Choroid plexus epithelial cell (primary cell): ENCODE measurements at places on chromosomes 4 and X.

- no peak for DNase-seq
Measured at GRCh38 chrX:65582450-65583082, 48.0 kb upstream of the LAS1L start.

DNA sequence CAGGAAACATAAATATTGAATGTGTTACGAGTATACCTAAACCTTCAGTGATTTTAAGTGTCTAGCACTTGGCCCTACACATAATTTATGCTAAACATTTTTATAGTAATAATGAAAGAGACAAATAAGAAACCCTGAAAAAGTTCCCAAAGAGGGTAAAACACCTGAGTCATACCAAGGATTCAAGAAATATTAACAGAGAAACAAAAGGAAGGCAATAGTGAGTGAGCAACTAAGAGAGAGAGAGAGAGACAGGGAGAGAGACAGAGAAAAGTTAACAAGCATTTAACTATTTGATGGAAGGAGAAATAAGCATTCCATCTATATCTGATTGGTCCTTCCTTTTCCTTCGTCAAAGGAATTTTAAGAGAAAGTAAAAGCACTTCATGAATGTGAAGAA, 743.6 kb upstream of the POU3F4 start:
- DNase-seq: no peak

- peak; percentile 76 for DNase-seq
Measured at GRCh38 chrX:68710870-68711576, 63.6 kb downstream of the STARD8 start.

- DNase-seq: peak; percentile 57
Measured at GRCh38 chr4:39348371-39349315, 17.5 kb downstream of the RFC1 start.

DNA sequence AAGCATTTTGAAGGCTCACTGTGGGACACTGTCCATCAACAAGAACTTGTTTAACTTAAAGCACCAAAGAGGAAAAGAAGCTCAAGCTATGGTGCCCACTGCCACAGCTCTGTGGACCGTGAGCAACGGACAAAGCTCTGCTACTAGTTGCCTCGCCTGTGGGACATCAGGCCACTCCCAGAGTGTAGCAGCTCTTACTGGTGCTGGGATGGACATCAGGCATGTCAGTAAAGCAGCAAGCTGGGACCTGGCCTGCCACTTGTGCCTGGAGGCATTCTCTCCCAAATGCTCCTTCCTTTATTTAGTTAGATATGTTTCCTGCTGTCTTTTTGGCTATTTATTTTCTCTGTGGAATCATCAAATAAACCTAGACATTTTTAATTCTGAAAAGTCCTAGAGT, 46.7 kb downstream of the TMEM154 start:
- no peak for DNase-seq

DNA sequence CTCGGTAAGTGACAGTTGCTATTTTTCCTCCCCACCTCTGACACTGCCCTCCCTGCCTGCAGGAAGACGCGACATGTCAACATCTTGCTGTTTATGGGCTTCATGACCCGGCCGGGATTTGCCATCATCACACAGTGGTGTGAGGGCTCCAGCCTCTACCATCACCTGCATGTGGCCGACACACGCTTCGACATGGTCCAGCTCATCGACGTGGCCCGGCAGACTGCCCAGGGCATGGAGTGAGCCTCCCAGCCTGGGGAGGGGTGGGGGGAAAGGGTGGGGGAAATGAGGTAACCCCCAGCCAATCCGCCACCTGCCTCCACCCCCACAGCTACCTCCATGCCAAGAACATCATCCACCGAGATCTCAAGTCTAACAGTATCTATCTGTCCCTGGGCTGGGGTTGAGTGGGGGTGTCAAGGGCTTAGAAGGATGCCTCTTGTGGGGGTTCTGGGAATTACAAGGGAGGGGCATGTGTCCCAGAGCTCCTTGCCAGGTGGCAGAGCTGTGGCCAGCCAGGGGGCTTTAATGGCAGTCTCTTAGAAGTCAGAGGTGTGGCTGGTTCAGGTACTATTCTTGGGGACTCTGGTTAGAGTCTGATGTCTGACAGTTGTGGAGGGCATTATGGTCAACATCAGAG, 7.8 kb downstream of the ARAF start:
- DNase-seq: no peak

DNA sequence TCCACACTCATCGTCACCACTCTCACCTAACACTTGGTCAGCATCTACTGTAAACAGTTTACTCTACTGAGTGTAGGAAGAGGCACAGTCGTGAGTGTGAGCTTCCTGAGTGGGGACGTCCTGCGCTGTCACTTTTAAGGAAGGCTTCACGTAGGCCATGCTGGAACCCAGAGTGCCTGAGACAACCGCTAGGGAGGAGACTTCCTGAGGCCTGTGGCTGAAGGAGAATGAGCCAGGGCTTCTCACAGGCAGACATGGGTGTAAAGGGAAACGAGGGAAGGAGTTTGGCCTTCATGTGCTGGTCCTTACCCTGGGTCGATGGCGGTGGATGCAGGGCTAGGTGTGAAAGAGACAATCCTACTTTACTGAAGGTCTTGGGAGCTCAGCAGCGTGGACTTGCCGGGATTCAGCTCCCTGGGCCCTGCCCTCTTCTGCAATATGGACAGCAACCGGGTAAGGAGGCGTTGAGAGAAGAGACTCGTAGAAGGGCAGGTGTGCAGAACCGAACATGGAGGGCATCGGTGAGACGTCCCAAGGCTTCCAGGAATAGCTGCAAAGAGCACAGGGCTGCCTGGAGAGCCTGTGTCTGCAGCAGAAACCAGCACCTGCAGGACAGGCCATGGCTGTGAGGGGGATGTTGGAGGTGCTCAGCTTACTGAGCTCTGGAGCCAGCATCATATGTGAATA, 48.7 kb upstream of the TLR3 start:
- no peak for DNase-seq

DNA sequence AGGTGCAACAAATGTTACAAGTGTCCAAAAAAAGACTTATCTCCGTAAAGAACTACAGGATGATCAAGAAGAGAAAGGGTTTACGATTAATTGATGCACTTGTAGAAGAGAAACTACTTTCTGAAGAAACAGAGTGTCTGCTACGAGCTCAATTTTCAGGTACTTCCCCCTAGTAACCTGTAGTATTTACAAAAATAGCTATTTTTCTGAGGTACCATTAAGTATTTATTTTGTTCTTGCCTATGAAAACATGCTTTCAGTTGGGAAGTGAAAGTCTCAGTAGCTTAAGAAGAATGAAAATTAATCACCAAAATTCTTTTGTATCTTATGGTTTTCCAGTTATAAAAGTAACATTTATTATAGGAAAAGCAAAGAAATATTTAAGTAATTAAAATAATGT, 5.9 kb downstream of the THAP9 start:
- DNase-seq: no peak

GRCh38 chr4:70158576-70158975, 4.5 kb downstream of the PRR27 start:
- no peak for DNase-seq

- peak; percentile 5 for DNase-seq
Measured at GRCh38 chrX:129115104-129115503, 408.2 kb downstream of the SMARCA1 start.

GRCh38 chr4:98652996-98653395, 5.4 kb downstream of the TSPAN5 start:
- DNase-seq: peak; percentile 64

DNA sequence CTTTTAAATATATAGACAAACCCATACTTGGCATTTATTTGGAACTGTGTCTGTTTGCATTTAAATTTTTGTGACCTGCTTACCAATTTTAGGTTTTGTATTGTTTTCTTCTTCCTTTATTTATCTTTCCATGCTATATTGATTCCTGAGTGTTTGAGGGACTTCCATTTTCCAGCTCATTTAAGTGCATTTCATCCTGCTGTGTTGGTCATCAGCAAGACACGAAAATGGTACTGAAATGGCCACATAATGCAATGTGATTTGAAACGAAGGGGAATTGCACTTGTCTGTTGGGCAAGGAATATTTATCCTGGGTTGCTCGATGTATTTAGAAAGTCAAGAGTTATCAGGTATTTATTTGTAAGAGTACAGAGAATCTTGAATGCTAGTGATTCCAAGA, 524.3 kb upstream of the MAGEB2 start:
- no peak for DNase-seq

- peak; percentile 25 for DNase-seq
Measured at GRCh38 chr4:141078871-141079270, 54.4 kb downstream of the RNF150 start.

DNA sequence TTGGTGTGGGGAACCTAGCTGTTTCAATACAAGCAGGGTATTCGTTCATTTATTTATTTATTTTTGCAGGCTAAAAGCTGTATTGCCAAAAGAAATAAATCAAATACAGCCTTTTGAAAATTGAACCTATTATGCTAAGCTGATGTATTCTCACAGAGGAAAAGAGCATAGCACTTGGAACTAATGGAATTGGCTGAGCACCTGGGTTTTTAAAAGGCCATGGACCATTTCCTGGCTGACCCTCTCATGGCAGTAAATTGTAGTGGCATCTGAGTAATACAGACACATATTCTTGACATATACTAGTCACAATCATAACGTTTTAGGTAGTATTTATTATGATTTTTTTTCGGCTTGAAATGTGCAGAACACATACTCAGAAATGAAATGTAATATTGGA, 71.8 kb upstream of the ALG13 start:
- no peak for DNase-seq

DNA sequence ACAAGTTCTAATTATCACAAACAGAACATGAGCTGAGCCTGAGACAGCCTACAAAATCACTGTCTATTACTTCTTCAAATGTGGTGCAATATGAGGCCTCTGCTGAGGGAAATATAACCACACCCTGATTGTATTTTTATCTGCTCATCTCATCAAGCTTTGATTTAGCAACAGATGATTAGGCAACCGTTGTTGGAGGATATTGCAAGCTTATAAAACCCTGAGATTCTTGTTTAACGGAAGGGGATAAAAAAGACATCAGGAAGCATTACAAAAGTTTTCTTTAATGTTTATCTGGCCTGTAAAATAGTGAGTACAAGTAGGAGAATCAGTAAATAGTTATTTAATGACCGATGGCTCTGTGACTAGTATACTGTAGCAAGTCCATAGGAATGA, 108.5 kb downstream of the ZNF330 start:
- DNase-seq: peak; percentile 76

DNA sequence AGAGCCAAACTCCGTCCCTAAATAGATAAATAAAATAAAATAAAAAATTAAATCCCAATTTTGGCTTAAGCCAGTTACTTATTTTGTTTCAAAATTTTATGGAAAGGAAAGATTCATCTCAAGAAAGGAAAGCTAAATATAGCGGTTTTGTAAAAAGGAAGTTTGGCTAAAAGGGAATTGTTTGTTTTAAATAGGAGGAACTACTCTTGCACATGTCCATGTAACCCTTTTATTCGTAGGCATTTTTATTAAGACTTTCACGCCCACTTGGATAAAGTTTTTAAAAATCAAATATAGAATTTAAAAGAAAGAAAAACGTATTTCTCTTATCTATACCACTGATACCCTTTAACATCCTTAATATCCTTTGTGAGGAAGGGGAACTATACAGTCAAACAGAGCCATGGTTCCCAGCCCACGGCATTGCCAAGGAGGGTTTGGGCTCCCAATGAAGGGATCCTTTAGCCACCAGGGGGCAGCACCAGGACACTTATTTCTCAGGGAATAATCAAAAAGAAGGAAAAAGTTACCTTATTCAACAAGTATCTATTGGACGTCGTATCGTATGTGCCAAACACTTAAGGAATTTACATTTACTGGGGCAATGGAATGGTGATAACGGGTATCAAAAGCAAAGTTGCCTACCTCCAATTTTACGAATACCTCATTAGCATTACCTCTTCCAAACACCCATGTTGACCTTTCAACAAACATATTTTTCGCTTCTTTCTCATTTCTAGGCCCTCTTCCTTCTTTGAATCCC, 27.7 kb downstream of the CDKN2AIP start:
- peak; percentile 79 for DNase-seq

GRCh38 chr4:172979332-172979731, 189.3 kb upstream of the GALNT7 start:
- no peak for DNase-seq

- peak; percentile 31 for DNase-seq
Measured at GRCh38 chrX:40470830-40471429, 109.8 kb upstream of the ATP6AP2 start.

DNA sequence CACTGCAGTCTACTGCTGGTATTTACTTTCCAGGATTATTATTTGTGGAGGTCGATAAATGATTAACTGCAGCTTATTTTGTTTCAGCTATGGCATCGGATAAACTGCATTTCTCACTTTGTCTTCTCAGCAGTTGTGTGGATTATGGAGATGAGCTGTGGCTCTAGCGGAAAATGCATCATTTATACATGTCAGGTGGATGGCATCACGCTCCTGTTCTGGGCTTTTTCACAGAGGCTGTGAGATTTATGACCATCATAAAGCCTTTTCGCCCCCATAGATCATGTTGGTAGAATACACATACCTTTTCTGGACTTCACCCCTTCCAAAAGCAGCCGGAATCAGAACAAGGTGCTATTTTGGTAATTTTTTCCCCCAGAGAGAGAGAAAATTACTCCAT, 118.8 kb upstream of the MAGEB18 start:
- DNase-seq: no peak

GRCh38 chrX:30653415-30654131, at the start of gene GK:
GK (plus strand) TSS chrX:30653423; CDS start chrX:30653538, 115 bp downstream.
- DNase-seq: no peak

DNA sequence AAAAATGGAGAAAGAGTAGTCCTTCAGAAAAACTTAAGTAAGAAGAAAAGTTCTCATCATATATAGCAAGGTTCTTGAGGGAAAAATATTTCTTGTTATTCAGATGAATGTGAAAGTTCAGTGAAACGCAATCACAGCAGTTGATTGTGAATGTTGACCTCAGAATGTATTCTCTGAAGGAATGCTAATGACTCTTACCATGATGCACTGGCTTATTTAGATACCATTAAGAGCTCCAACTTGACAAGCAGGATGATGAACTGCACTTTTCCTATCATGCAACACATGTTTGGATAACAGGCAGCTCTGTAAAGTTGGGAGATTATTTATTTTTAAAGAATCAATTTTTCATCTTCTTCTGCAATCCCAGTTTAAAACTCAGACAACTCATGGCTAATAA, 115.5 kb upstream of the MYOZ2 start:
- DNase-seq: peak; percentile 34

- DNase-seq: no peak
Measured at GRCh38 chr4:73687421-73687820, 52.9 kb upstream of the CXCL8 start.

GRCh38 chrX:8845060-8845459, 43.9 kb upstream of the FAM9A start:
- DNase-seq: peak; percentile 81

GRCh38 chr4:125389713-125390112, 75.0 kb downstream of the FAT4 start:
- DNase-seq: peak; percentile 94

DNA sequence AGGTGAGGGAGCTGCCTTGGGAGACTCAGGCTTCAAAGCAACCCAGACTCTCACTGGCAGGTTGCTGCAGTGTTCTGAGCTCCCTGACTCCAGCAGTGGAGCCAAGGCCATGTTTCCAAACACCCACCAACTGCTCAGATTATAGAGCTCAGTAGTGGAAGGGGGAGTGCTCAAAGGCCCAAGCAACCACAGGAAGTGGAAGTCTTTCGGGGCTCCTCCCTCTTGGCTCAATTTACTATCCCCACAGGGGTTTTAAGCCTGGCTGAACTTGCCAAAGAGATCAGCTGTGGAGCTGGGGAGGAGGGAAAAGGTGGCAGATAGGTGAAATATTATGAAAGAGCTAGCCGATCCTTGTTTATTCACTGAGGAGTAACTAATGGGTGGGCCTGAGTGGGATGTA, 82.5 kb downstream of the HPRT1 start:
- peak; percentile 86 for DNase-seq

GRCh38 chr4:186557061-186557460, 1.7 kb upstream of the MTNR1A start:
- no peak for DNase-seq
